A549 treated with AZD2906 at 1 μM for 4 hours (cell line): ENCODE measurements at places on chromosomes 3 and 15. TPM values are rescaled to one million over a fixed set of nuclear protein-coding genes. Genes with fewer than 3 reads are reported as not detected.

The CLDND1 gene
- total RNA-seq, result 45.0 to 66.3 TPM (median 55.8 TPM) in 5 replicates

The IGF2BP2 gene
- 11.6 to 14.4 TPM (median 12.8 TPM) in 5 replicates for total RNA-seq

The CADM2 gene
- 0.05 to 0.16 TPM (median 0.13 TPM) in 5 replicates for total RNA-seq

The CHL1 gene
- total RNA-seq, result not detected in 5 replicates

The ISL2 gene
- total RNA-seq, result 2.7 to 4.5 TPM (median 3.9 TPM) in 5 replicates

The GOLGA6L6 gene
- not detected in 5 replicates for total RNA-seq

The GALNT15 gene
- 0.05 to 0.15 TPM (median 0.09 TPM) in 5 replicates for total RNA-seq

The CPN2 gene
- total RNA-seq, result not detected in 5 replicates

The RASGRF1 gene
- 0.13 to 0.39 TPM (median 0.34 TPM) in 5 replicates for total RNA-seq

The ACVR2B gene
- total RNA-seq, result 1.7 to 2.6 TPM (median 2.5 TPM) in 5 replicates

The IGDCC3 gene
- 0.05 to 0.30 TPM (median 0.10 TPM) in 5 replicates for total RNA-seq

The CX3CR1 gene
- 0.03 to 0.07 TPM (median 0.06 TPM) in 3 of 5 replicates, not detected in the others for total RNA-seq

The LMCD1 gene
- total RNA-seq, result 55.8 to 86.7 TPM (median 71.3 TPM) in 5 replicates

The CAPN3 gene
- 0.17 to 0.36 TPM (median 0.22 TPM) in 5 replicates for total RNA-seq
